NCI-H2029 (cell line): ENCODE measurements at places on chromosomes 6 and 20.

GRCh38 chr20:58434326-58434725 is 45.3 kb downstream of the VAPB start:
- no peak for DNase-seq

- no peak for DNase-seq
Observed at GRCh38 chr6:102582569-102582968, 1189.1 kb downstream of the GRIK2 start.

GRCh38 chr6:36586606-36587005 is 7.6 kb upstream of the SRSF3 start:
- DNase-seq: no peak

- DNase-seq: peak; percentile 91
Observed at GRCh38 chr6:98947411-98948292, at the start of gene FBXL4. TSS of gene FBXL4 (minus strand) at chr6:98947946. CDS start at chr6:98926988, 20,958 bp downstream.

DNA sequence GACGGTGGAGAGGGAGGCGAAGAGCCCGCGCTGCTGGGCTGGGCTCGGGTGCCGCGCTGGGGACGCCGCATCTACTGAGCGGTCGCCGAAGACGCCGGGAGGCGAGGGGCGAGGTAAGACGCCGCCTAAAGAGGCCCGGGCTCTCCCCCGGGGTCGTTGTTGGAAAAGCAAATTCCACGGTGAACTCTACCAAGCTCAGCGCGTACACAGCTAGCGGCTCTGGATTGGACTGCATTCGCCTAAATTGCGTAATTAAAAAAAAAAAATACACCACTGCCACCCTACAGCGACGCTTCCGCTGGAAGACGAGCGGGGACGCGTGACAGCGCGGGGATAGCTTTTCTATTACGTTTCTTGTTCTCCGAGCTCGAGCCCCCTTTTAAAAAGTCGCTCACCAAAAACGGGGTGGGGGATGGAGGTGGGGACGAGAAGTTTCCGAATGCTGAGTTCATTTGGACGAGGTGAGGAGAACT is 92.0 kb upstream of the PRDM1 start:
- no peak for DNase-seq

- no peak for DNase-seq
Observed at GRCh38 chr20:60365882-60366281, 407.7 kb downstream of the CDH26 start.

DNA sequence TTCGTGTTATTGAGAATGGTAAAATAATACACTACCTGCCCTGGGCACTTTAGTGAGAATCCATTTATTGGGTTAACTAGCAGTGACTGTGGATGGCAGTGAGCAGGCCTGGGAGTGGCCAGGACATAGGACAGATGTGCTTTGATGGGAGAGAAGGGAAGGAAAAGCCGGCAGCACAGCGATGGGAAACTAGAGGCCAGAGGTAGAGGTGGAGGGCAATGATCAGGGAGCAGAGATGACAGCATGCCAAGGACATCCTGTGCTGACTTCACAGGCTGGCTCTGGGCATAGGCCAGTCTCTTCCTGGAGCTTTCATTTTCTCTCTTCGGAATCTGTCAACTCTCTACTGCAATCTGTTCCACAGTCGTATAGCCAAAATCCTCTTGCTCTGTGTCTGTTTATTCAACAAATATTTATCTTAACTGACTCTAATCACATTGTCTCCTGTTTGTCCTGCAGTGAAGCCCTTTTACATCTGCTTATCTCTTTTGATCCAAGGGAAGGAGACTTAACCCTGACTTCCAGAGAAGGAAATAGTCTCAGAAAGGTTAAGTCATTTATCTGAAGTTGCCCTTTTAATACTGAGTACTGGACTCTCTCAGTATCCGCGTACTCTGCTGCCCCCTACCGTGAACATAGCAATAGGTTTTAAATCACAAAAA is 18.4 kb upstream of the MMP24 start:
- peak; percentile 72 for DNase-seq

DNA sequence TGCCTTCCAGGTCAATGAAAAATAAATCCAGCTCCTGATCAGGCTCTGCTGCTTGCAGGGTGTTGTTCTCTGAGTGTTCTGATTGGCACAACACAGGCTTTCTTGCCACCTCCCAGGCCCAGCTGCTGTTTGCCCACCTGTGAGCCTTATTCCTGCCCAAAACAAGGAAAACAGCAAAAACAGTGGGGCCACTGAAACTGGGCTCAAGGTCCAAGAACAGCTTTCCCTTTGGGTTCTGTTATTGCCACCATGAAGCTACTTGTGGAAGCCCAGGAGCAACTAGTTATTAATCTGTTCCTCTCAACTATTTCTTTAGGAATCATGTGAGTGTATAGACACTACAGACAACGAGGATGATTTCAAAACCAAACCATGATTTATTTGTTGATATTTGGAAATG is 159.1 kb downstream of the PLCB1 start:
- DNase-seq: no peak

GRCh38 chr20:58227391-58228102 is 906 bp downstream of the ANKRD60 start:
- DNase-seq: no peak
